ENCODE measurements at places on chromosomes 5 and 9. TPM values are rescaled to one million over a fixed set of nuclear protein-coding genes. Genes with fewer than 3 reads are reported as not detected.

GRCh38 chr9:104263942-104264341, 169.8 kb downstream of the SMC2 start:
- no peak for DNase-seq

DNA sequence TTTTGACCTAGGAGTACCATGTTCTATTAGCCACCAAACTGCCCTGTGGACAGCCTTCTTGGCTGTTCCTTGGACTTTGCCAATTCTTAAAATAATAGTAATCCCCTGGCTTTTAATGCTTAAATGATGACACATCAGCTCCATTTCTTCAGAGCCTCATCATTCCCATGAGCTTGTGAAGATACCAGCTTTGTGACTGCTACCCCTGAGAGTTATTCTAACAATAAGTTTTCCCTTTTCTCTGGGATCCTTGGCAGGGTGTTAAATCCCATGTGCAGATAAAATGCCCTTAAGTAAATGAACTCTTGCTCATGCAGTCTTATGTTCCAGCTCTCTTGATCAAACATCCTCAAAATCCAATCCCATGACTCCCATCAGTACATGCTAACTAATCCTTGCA, 415.3 kb downstream of the CETN3 start:
- no peak for DNase-seq

GRCh38 chr9:121232251-121232650, 30.6 kb upstream of the RAB14 start:
- DNase-seq, result no peak

- DNase-seq, result peak; percentile 67
These were observed at the start of gene MPDZ for GRCh38 chr9:13279284-13280141. Gene MPDZ (minus strand): TSS chr9:13279692. CDS start chr9:13250315, 29,377 bp downstream.

GRCh38 chr5:142798099-142798770, 28.1 kb downstream of the ARHGAP26 start:
- DNase-seq, result no peak

GRCh38 chr9:14315875-14316601, 2.1 kb upstream of the NFIB start:
- DNase-seq, result no peak

GRCh38 chr9:21522348-21522747, 40.2 kb upstream of the IFNE start:
- DNase-seq, result no peak

DNA sequence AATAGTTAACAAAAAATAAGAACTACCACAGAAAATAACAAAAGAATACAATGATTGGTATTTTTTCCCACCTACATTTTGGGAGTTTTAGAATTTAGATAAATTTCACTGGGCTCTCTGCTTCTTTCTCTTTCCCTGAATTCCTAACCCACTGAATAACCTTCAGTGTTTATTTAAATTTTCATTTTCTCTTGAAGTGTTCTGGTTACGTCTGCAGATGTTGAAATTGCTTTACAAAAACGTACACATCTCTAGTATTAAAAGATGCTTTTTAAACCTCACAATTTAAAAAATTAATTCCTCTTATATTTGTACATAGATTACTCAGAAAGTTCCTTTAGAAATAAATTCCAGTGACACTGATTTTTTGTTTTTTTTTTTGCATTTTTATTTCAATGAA, 158.7 kb upstream of the TUT7 start:
- no peak for DNase-seq

GRCh38 chr9:12972608-12973589, 198.1 kb downstream of the LURAP1L start:
- DNase-seq, result no peak

DNA sequence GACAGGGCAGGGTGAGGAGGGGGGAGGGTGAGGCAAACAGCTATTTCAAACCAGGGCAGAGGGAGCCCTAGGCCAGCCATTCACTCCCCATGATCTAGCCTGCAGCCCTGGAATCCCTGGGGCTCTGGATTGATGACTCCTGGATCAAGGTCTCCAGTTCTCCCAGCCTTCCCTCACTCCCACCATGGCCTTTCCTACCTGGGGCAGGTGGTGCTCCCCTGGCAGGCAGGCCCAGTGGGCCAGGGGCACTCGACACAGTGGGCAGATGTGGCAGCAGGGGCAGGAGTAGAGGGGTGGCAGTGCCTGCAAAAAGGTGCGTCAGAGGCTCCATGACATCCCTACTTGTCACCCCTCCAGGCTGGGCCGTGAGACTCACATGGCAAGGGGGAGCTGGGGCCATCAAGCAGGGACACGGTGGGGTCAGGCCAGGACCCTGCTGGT, 6.0 kb downstream of the KIF12 start:
- DNase-seq, result no peak

DNA sequence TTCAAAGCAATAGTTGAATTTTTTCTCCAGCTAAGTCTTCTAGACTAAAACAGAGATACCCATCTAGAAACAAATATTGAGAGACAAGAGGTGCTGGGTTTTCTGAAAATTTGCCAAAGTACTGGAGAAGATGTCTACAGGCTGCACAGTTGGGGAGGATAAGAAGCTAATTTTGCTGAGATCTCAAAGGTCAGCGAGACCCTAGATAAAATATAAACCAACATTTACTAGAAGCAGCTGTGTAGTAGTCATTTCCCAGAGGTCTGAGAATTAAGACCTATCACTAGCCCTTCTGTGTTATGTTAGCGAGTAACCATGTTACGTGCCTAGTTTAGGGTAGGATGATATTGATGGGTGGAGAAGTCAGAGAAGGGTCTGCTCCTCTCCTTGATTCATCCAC, 208.5 kb upstream of the TNC start:
- no peak for DNase-seq

DNA sequence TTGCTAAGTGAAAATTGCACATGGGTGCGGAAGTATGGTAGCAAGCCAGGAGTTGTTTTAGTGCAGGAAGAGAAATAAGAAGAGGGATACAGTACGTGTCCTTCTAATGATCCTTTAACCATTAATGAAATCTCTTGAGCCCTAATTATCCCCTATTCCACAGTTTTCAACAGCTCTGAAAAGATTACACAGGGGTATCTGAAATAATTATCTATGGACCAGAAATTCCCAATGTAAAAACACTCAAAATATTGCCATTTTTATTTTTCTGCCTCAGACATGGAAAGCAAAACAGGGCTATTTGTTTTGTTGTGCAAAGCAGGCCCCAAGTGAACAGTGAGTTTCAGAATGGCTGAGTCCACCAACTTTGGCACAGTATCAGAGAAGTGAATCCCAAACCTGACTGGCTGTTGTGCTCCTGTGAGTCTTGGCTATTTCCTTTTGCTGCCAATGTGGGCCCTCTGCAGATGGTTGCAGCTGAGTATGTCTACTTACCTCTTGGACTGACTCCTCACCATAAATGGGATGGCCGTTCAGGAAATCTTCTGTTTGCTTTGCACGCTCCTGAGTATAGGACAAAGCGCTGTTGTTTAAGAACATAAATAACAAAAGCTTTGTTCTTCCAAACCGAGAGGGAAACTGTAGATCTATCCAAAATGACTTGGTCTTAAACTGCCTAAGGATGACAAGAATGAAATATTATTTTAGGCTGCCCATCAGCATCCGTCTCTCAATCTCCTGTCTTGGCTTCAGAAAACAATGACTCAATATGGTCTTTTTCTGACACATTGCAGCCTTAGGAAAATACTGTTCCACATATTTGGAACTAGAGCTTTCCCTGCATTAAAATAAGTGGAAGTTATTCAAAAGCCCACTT, 204.1 kb downstream of the DEPDC1B start:
- no peak for DNase-seq

Gene MEIKIN
- total RNA-seq, result not detected

Gene CCDC192
- total RNA-seq, result not detected

Gene EIF4E1B
- total RNA-seq, result not detected

Gene GABRA1
- not detected for total RNA-seq

All from right atrium auricular region (tissue), 2 donors.